NCI-H510A (cell line): ENCODE measurements at places on chromosomes 13 and 19.

- no peak for DNase-seq
These were observed 21.2 kb upstream of the CEACAM6 start for GRCh38 chr19:41734156-41734555.

GRCh38 chr13:33182729-33183128, 102.8 kb downstream of the STARD13 start:
- DNase-seq: no peak

DNA sequence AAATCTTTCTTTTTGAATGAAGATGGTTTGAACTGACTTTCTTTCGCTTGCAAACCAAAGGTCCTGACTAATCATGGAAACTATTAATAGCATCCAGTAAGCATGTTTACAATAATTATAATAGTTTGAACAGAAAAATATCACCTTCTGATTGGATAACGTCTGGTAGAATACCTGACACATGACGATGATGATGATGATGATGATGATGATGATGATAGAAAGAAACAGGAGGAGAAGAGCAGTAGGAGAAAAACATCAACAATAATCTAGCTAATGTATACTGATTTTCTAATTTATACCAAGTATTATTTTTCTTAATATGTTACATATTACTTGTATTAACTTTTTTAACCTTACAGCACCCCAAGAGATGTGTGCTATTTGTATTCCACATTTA, 157.5 kb upstream of the SPRY2 start:
- no peak for DNase-seq

DNA sequence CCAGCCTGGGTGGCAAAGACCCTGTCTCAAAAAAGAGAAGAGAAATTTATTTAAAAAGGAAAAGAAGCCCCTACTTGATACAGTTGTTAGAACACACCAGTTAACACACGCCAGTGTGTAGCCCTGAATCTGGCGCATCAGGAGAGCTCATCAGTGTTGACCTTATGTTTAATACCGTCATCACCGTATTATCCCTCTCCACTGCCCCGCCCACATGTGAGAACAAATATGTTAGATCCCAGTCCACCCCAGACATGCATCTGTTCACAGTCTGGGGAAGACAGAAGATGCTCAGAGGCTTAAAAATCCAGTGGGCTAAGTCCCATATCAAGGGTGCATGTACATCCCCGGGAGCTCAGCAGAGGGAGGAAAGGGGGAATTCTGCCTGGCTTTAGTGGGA, 155.2 kb downstream of the DPF1 start:
- DNase-seq: peak; percentile 80

- DNase-seq: no peak
These were observed 546.2 kb downstream of the SLITRK5 start for GRCh38 chr13:88217372-88217771.

- DNase-seq: peak; percentile 64
These were observed 19.9 kb upstream of the TINCR start for GRCh38 chr19:5587661-5588060.

DNA sequence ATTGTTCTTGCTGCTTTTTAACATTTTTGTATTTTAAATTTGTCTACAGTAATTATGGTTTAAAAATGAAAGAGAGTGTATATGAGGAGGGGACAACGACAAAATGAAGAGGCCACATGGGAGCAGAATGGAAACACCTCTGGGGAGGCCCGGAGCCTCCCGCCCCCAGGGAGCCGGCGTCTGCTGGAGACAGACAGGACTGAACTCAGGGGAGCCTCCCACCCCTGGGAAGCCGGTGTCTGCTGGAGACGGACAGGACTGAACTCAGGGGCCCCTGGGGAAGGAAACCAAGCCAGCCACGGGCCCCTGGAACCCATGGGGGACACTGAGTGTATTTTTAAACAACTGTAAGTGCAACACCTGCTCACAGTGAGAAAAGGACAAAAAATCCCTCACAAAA, 16.7 kb upstream of the SLC39A3 start:
- no peak for DNase-seq

DNA sequence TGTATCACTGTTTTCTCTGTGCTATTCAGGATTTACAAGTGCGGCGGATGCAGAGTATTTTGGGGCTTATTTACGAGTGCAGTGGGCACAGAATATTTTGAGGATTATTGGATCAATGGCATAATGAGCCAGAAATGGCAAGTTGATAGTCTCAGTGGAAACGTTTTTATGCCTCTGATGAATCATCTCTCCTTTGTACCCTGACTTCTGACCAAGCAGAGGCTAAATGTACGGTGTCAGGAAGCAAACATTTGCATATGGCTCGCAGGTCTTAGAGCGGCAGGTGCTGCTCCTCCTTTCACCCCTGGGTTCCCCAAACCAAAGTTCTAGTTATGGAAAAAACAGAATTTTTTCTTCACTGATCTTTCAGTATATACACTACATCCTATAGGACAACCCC, 94.5 kb downstream of the LIG4 start:
- DNase-seq: no peak

DNA sequence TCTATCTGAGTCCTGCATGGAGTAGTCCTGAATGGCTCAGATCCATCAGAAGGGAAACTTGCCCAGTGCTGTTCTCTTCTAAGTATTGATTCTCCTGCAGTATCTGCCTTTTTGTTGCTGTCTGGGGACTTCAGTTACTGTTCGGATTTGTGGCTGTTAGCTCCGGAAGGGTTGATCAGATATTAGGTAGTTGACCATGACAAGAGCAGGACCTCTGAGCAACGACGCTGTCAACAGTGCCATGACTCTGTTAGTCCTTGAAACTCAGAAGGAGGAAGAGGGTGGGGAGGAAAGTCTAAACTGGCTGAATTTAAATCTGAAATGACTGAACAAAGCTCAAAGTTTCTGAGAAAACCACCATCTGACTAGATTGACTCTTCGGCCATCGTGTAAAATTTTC, 42.2 kb downstream of the CCNE1 start:
- no peak for DNase-seq

- no peak for DNase-seq
These were observed 399.1 kb downstream of the GPC5 start for GRCh38 chr13:91797567-91797966.

- DNase-seq: no peak
These were observed 106.5 kb downstream of the LHFPL6 start for GRCh38 chr13:39496506-39496905.

GRCh38 chr13:106155411-106155810, 380.1 kb downstream of the EFNB2 start:
- no peak for DNase-seq

DNA sequence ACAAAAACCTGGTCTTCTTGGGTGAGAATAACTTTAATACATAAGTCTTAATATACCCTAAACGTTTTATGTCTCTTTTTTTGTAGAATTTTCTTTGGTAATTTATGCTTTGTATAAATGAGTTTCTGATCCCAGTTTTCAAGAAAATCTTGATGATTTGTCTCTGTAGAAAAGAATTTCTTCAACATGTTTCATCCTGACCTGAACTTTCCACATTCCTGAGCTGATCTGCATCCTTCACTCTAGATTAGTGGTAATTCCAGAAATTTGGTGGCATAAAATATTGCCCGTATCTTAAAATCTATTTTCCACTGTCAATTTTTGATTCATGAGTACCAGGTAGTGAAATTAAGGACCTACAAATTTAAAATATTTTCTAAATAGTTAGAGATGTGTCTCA, 16.3 kb downstream of the ZNF714 start:
- no peak for DNase-seq

DNA sequence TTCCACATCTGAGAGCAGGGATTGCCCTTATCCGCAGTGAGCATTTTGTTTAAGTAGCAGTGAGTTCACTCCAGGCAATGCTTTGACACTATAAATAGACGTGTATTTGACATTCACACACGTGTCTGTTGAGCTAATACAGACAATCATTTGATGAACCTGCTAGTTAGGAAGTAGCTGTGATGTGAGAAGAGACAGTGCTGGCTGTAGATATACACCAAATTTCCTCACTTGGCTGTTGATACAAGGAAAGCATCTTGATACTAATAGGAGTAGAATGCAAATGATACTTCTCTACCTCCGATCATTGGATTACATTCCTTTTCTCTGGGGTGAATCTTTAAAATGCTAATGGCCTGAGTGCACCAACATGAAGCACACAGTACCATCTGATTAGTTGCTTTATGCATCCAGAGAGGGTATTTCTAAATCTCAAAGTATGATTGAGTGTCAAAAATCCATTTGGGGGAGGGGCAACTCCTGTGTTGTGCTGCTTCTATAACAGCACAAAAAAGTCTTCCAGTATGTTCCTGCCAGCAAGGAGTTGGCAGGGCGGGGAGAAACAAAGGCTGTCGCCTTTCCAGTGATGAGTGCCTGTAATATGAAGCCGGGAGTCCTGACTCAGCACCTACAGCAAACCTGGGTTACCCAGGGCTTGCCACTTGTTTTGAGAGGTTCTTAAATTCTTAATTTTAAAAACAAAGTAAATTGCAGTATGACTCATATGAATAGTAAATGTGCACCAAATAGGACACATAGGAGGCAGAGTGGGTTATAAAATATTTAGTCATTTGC, 7.0 kb downstream of the CUL4A start:
- DNase-seq: peak; percentile 58

DNA sequence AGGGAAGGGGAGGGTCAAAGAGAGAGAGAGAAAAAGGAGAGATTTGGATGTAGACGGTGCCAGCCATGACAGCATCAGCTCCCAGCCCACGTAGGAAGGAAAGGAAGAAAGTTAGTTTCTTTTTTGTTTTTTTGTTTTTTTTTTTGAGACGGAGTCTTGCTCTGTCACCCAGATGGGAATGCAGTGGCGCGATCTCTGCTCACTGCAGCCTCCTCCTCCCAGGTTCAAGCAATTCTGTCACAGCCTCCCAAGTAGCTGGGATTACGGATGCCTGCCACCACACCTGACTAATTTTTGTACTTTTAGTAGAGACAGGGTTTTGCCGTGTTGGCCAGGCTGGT, 27.6 kb downstream of the ELL start:
- DNase-seq: no peak

GRCh38 chr19:38264486-38265212, at the start of gene SPINT2:
Gene SPINT2 (plus strand): TSS chr19:38264573. CDS start chr19:38264893, 320 bp downstream.
- peak; percentile 96 for DNase-seq
